Omental fat pad (tissue), 4 donors: ENCODE measurements at places on chromosomes 1 and 21.

GRCh38 chr1:53519421-53519820 lies 60.2 kb downstream of the DMRTB1 start:
- no peak for DNase-seq

DNA sequence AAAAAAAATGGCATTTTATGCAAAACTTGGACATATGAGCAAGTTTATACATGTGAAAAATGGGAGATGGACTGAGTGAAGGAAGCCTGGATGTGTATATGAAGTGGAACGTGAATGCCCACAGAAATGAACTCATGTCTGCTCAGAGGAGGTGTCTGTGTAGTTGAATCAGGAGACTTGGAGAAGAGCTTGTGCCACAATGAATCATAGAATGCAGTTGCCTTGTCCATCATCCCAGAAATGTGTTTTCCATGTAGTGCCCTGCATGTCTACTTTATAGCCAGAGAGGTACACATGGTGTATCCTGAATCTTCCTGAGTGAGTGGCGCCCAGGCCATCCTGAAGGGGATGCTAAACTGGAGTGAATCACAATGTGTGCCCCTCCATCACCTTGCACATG lies 2.6 kb upstream of the ILDR2 start:
- DNase-seq: no peak

DNA sequence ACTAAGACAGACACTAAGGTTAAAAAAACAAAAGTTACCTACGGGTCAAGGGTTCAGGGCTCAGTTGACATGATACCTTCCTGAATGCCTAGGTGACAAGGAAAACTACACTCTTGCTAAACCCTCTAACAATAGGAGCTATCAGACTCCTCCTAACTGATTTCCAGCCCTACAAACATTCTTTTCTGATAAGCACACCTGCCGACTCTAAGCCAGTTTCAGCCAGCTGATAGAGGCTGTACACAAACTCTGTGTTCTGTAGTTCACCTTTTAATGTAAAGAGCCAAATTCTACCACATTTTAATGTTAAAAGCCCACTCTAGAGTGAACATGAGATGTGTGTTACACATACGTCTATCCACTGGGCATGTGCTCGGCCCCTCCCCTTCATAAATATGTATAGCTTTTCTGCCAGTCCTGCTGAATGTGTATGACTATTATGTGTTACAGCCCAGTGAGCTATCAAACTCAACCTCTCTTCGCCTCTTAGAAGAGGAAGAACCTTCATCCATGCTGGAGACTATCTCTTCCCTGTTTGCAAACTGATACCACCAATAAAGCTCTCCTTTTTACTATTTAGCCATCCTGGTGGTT lies 40.0 kb upstream of the FAM163A start:
- DNase-seq: no peak

DNA sequence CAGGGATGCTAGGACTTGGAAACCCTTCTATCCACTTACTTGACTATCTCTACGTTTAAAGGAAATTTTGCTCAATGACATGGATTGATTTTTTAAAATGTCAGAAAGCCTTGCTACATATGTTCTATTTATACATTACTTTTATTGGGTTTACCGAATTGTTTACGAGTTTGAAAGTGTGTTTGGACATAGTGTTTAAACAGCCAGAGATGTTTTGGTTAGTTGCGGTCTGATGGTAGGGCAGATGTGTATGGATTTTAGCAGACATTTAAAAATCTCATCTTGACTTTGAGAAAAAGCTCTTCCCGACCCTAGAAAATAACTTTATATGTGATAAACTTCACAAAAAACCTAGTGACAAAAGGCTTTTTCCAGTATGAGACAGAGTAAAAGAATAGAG lies 513.7 kb downstream of the PLA2G4A start:
- no peak for DNase-seq

DNA sequence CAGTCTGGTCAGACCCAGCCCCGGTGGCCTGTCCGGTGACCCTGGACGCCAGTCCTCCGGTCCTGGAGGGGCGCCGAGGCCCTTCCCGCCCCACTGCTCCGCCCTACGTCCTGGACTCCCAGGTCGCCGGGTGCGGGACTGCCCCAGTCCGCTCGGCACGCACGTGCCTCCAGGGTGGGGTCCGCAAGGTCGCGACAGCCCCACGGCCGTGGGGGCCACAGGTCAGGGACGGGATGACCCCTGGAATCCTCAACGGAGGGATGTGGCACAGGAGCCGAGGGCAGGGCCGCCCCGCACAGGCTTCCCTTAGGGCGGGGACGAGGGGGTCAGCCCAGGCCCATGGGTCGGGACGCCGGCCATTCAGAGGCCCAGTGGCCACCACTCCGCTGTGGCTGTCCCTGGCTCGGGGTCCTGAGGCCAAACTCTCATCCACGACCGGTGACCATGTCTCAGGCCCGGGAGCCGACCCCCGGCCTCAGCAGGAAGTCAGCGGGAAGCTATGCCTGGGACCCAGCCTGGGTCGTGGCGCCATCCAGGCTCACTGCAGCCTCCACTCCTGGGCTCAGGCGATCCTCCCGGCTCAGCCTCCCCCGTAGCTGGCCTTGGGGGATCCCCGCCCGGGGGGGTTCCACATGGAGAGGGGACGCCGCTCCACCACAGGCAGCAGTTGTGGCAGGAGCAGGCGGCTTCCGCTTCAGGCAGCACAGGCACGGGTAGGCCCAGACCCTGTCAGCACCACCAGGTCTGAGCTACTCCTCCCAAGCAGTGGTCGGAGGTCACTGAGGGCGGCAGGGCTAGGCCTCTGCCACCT lies 599 bp upstream of the TMEM240 start:
- no peak for DNase-seq

DNA sequence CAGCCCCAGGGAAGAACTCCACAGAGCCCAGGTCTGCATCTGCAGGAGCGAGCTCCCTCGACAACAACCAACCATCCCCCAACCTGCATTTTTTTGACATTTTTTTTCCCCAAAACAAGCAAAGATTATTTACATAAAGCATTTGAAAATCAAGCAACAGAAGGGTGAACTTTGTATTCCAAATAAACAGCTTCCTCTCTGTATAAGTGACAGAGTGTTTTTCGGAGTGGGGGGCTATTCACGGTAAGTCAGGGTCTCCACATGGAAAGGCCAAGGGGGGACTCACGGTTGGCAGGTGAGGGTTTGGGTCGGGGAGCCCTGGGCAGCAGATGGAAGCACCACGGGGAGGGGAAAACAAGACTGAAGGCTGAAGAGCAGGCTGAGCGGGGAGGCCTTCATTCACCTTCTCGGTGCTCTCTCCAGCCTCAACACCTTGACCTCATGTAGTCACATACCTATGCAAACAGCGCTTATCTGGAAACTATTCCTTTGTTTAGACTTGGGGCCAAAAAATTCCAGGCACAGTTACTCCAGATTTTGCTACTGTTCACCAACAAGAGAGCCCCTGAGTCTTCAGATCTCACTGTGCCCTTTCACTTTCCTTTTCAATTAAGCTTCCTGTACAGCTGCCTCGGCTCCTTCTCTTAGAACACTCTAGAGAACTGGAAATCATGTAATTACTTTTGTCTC lies 27.6 kb downstream of the C2CD2 start:
- no peak for DNase-seq

GRCh38 chr1:209062081-209062620 lies 521.4 kb upstream of the CAMK1G start:
- no peak for DNase-seq

- DNase-seq: no peak
Measured at GRCh38 chr21:29256126-29256910, 42.4 kb upstream of the BACH1 start.

- no peak for DNase-seq
Measured at GRCh38 chr1:234550341-234551031, 59.5 kb downstream of the IRF2BP2 start.

DNA sequence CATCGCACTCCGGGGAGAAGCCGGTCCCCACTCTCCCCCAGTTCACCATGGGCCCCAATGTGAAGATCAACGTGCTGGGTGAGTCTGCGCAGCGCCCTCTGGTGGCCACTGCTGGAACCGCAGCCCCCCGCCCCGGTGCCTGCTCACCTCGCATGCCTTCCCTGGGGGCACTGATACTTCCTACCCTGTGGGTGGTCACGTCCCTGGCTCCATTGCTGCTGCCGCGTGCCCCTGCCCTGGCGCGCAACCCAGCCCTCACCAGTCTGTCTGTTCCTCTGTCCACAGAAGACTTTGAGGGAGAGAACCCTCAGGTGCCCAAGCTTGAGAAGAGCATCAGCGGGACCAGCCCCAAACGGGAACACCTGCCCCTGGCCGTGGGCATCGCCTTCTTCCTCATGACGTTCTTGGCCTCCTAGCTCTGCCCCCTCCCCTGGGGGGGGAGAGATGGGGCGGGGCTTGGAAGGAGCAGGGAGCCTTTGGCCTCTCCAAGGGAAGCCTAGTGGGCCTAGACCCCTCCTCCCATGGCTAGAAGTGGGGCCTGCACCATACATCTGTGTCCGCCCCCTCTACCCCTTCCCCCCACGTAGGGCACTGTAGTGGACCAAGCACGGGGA lies 7.6 kb downstream of the EFNA3 start:
- DNase-seq: peak; percentile 75

DNA sequence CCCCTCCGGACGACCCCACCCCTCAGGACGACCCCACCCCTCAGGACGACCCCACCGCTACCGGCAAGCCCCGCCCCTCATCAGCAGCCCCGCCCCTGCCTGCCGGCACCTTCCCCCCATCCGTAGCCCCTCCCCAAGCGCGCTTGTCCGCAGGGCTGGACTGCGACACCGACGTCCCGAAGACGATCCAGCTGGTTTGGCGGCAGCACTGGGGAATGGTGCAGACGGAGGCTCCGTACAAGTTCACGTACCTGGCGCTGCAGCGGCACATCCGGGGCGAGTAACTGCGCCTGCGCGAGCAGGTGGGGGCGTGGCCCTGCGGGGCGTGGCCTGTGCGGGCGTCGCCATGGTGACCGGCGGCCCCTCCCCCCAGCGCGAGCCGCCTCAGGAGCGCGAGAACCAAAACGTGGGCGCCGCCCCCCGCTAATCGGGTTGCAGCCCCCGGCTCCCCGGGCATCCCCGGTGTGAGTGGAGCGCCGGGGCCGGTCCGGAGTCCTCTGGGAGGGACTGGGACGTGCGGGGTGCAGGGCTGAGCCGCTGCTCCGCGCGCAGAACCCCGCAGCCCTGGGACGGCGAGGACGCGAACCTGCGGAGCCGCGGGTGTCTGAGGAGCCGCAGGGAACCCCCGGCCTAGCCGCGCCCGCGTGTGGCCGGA lies 4.9 kb downstream of the RNF223 start:
- DNase-seq: no peak

GRCh38 chr1:234108921-234109320 lies 204.4 kb downstream of the SLC35F3 start:
- no peak for DNase-seq

- no peak for DNase-seq
Measured at GRCh38 chr1:180524915-180525714, 22.7 kb upstream of the ACBD6 start.

DNA sequence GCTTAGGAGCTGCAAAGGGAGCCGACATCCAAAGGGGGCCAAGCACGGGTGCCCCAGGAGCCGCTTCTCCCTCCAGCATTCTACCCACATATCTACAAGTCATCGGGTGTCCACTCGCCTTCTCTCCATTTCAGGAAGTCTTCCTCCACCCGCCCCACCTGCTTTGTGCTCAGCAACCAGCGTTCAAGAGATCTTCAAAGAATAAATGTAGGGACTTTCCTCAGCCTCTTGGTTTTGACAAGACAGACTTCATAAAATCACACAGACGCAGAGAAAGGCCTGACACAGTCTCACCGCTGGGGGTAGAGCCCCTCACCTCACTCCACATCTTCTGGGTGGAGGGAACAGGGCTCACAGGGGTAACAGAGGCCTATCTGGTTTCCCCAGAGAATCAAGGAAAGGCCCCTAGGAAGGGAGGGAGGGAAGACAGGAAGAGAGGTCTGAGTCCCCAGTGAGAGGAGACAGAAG lies 49.5 kb downstream of the SSBP3 start:
- no peak for DNase-seq

GRCh38 chr1:158014731-158015320 lies 21.4 kb downstream of the KIRREL1 start:
- DNase-seq: no peak

DNA sequence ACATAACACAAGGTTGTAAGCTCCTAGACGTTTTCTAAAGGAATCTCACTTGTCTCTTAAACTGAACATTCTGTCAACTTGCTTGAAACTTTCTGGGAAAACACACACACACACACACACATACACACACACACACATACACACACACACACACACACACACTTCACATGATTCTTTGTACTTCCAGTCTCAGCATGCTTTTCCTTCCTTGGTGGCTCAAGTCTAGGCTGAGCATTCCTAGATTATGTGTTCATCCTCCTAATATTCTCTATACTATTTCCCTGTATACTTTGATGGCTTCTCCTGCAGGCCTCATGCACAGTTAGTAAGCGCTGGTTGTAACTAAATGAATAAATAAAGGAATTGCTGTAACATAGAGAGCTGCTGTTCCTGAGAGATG lies 372.1 kb downstream of the PTPRC start:
- DNase-seq: no peak

- DNase-seq: no peak
Measured at GRCh38 chr1:20052386-20052785, 17.6 kb upstream of the PLA2G5 start.

- no peak for DNase-seq
Measured at GRCh38 chr21:45291613-45292398, 4.1 kb upstream of the POFUT2 start.

- DNase-seq: no peak
Measured at GRCh38 chr1:177799746-177800145, 170.1 kb downstream of the SEC16B start.

DNA sequence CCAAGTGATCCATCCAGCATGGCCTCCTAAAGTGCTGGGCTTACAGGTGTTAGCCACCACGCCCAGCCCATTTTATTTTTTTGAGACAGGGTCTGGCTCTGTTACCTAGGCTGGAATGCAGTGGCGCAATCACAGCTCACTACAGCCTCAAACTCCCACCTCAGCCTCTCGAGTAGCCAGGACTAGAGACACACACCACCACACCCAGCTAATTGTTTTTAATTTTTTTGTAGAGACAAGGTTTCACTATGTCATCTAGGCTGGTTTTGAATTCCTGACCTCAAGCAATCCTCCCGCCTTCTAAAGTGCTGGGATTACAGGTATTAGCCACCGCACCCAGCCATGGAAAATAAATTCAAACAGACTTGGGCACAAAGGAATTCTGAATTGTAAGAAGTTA lies 31.9 kb downstream of the PUM1 start:
- DNase-seq: no peak

GRCh38 chr1:145994391-145995120 lies 1.8 kb downstream of the TXNIP start:
- DNase-seq: no peak

DNA sequence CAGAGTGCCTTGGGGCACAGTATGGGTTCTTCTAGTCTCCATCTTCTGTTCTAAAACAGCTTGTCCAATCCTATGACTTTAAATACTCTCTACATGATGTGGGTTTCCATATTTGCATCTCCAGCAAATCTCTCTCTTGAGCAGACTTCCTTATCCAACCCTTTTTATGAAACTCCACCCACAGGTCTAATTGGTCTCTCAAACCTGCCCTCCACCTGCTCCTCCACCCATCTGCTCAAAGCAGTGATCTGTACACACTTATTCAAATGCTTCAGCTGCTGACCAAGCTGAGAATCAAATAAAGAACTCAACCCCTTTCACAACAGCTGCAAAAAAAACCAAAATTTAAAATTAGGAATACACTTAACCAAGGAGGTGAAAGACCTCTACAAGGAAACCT lies 11.5 kb downstream of the MCOLN2 start:
- DNase-seq: no peak

- no peak for DNase-seq
Measured at GRCh38 chr1:243973169-243973568, 77.9 kb upstream of the ZBTB18 start.
